ENCODE measurements at places on chromosomes 7 and 10.
A peak's percentile ranks its signal among the peaks of the same experiment; 100 is the strongest.

GRCh38 chr7:70018700-70019099, 420.4 kb downstream of the AUTS2 start:
- DNase-seq: no peak

DNA sequence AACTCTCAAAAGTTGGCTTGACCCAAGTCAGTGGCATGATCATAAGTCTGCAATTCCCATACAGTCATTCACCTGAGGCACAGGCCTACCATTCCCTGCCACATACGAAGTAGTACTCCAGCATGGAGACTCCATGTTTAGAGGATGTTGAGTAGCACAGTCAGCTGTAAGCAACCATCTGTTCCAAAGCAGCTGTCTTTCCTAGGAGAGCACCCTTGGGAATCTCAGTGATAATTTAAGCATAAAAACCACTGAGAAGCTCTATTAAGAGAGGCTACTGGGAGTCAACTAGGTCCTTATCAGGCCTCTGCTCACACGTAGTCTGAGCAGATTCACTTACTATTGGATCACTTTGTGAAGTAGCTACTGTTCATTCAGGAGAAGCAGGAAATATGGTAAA, 61.6 kb upstream of the UNC5B start:
- no peak for DNase-seq

GRCh38 chr7:85641331-85641730, 454.5 kb upstream of the SEMA3D start:
- DNase-seq: no peak

- DNase-seq: no peak
These were observed 84.5 kb downstream of the CARD11 start for GRCh38 chr7:2959103-2959680.

DNA sequence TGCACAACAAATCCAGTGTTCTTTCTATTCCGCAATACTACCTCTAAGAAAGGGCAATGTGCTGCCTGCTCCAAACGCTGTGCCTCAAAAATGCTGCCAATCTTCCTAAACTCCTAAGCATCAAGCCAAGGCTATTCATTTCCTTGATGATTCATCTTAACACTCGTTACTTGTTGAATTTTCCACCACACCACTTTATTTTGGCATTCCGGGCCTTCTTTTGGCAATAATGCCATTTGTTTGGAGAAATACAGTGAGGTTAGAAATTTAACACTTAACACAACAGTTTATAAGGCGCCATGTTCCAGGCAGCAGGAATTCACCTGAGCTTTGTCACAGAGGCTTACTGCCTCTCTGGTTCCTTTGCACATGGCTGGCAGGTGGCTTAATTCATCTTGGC, 82.6 kb upstream of the ABCB5 start:
- DNase-seq: no peak

- no peak for DNase-seq
These were observed 68.3 kb downstream of the CREM start for GRCh38 chr10:35194906-35195305.

GRCh38 chr10:78082636-78083035, 49.0 kb downstream of the RPS24 start:
- no peak for DNase-seq

GRCh38 chr7:155402941-155403340, 55.0 kb upstream of the EN2 start:
- DNase-seq: no peak

DNA sequence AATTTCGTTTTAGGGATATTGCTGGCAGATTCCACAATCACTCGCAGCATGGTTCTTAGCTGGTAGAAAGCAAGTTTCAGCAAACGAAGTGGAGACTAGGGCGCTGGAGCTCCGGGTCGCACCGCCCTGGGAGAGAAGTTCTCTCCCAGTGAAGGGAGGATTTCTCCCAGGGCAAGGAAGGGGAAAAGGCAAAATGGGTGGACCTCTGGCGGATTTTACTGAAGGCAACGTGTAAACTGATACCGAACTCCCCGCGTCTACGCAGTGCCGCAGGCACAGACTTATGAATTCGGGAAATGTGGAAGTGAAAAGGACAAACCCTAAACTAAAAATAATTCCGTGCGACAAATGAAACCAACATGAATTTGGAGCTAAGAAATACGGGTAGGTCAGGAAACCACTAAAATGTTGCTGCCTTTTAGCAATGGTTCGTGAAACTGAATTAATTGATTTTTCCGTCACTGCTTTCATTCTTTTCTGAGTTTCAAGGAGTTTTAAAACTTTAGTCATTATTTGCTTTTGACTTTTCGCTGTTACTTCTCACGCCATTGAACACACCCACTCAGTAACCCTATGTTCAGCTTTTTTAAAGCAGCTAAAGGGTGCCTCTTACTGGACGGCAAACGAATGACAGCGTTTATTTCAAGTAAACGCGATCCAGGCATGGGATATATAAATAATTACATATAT, at the start of gene MYOF:
TSS of gene MYOF (minus strand) at position 190 of the 690 bp plus-strand sequence. CDS start at position 50, 140 bp downstream.
- peak; percentile 29 for DNase-seq

- no peak for DNase-seq
These were observed 4.8 kb downstream of the SLIT1 start for GRCh38 chr10:97180986-97181385.

DNA sequence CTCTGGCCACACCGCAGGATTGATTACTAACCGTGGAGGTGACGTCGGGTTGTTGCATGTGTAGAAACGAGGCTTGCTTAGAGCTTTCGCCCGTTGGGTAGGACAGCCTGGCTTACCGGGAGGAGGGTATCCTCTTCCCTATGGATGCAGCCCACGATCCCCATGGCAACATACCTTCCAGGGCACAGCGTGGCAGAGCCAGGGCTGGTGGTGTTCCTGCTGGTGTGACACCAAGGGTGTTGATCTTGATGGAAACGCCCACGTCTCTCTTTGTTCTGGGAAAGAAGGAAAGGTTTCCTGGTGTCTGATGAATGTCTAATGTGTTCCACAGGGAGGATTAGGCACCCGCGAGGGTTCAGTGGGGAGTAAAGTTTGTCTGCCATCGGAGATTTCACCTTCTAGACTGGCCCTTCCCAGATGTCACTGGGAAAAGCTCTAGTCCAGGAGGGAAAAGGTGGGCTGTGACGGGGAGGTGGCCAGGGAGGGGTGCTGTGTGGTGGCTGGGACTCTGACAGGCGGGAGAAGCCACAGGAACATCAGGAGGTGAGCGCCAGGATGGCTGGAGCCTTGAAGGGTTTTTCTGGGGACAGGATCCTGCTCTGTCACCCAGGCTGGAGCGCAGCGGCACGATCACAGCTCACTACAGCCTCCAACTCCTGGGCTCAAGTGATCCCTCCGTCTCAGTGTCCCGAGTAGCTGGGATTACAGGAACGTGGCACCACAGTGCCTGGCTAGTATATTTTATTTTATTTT, 102.1 kb downstream of the CUX1 start:
- no peak for DNase-seq

DNA sequence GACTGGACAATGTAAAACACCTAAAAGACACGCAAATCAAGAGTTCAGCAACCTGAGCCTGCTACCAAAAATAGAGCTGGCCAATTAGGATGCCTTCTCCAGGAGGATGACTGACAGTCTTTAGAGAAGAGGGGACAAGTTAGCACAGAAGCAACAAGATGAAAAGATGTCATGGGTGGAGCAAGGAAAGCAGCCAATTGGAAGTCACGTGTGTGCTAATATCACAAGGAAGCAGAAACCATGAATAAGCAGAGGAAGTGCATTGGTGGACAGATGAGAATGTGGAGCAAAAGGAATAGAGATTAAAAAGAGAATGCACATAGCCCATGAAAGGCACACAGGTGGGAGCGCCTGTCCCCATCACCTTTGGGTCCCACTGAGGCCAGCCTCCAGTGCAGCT, 148.1 kb downstream of the SLC25A13 start:
- no peak for DNase-seq

GRCh38 chr10:48845512-48845911, 94.1 kb downstream of the LRRC18 start:
- no peak for DNase-seq

DNA sequence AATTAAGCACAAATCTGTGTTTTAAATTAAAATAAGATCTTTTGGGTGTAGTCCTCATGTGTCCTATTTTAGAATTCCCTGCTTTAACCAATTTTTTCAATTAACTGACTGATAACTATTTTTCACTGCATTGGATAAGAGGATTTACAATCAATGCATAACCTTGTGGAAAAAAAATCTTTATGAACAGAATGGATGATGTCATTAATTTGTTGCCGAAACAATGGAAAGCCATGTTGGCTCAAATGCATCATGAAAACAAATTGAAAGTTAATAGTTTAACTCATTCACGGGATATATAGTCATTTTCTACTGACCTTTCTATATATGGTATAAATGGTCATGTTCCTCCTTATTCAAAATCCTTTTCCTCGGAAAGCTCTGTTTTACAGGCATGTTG, 82.3 kb downstream of the PRLHR start:
- DNase-seq: no peak

DNA sequence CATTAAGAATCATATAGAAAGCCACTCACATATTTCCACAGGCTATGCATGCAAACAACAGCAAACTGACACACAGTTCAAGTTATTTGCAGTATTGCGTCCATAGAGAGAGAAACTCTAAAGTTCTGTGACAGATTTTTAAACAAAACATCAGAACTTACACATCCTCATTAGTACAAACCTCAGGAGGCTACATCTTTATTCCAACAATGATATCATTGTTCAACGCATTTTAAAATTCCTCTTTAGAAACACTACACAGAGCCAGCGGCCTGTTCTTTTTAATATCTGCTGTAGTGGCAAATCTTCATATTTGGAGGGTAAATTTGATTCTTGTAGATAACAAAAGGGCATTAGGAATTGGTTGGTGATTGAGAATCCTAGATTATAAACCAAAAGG, 55.9 kb upstream of the NFE2L3 start:
- DNase-seq: no peak

DNA sequence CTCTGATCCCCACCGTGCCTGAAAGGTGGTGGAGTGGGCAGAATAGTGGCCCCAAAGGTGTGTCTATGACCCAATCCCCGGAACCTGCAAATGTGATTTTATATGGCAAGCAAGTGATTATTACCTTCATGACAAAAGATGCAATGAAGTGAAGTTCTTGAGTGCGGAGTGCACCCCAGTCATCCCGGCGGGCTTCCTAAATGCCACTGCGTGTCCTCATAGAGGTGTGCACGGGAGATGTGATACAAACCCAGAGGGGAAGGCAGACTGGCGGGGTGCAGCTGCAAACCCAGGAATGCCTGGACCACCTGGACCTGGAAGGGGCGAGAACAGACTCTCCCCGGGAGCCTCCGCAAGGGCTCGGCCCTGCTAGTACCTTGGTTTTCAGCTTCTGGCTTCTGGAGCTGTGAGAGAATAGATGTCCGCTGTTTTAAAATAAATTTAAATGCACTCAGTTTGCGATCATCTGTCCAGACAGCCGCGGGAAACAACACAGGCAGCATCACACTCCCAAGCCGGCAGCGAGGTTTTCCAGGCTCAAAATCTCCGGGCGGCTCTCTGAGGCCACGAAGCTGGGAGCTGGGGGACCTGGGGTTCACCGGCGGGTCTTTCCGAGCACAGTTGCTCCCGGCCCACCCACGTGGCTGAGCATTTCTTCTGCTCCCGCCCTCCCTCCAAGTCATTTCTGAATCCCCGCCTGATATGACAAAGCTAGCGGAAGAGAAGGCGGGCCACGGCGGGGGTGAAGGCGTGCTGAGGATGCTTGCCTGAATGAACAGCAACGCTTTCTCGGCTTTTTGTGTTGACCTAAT, 50.4 kb upstream of the EBF3 start:
- no peak for DNase-seq

DNA sequence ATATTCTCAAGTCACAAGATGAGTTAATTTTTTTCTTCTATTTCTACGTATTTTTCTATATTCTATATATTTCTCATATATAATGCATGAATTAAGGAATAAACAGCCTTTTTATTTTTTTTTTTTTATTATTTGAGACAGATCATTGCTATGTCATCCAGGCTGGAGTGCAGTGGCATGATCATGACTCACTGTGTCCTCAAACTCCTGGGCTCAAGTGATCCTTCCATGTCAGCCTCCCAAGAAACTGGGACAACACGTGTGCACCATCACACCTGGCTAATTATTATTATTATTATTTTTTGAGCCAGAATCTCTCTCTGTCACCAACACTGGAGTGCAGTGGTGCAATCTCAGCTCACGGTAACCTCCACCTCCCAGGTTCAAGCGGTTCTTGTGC, 1.5 kb downstream of the CLDN12 start:
- no peak for DNase-seq

DNA sequence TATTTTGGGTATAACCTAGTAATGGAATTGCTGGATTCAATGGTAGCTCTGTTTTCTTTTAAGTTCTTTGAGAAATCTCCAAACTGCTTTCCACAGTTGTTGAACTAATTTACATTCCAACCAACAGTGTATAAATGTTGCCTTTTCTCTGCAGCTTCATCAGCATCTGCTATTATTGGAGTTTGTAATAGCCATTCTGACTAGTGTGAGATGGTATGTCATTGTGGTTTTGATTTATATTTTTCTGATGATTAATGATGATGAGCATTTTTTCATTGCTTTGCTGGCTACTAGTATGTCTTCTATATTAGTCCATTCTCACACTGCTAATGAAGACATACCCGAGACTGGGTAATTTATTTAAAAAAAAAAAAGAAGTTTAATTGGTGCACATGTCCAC, 248.6 kb upstream of the MAGI2 start:
- DNase-seq: no peak

- no peak for DNase-seq
These were observed 52.3 kb upstream of the COL13A1 start for GRCh38 chr10:69749178-69750010.

DNA sequence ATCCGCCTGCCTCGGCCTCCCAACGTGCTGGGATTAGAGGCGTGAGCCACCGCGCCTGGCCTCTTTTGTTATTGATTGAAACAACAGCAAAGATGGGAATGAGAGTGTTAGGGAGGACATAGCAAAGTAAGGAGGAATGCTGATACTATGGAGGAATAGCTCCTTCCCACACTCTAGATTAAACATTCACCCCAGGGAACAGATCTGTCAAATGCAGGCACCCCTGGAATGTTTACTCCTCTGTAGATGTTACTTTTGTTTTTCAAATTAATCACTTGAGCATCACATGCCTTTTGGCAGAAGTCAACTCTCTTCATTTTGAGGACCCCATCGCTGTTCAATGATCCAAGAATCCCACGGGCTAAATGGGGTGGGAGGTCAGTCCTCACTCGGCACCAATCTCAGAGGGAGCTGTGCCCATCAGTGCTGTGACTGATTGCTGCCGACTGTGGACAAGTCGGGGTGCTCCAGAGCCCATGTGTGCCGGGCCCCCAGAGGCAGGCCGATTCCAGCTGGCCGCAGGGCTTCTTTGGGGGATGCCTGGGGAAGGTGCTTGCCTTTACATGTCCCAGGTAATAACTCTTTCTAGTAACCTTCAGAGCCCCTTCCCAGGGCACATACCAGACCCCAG, 10.2 kb upstream of the COBL start:
- DNase-seq: no peak

GRCh38 chr10:132399117-132400035, 2.4 kb downstream of the PWWP2B start:
- no peak for DNase-seq

DNA sequence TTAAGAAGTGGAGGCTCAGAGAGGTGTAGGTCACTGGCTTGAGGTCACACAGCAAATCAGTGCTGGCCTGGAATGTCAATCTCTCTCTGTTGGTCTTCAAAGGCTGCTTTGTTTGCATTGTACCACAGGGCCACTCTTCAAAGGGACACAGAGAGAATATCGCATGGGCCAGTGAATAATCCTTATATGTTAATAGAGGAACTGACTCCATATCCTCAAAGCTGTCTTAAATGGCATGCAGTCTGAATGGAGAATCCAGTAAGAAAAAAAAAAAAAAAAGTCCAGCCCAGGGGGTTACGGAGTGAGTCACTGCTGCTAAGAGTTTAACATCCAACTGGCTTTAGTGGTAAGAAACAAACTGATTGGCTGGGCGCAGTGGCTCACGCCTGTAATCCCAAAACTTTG, 54.1 kb downstream of the NRAP start:
- DNase-seq: no peak

- DNase-seq: no peak
These were observed 8.4 kb upstream of the PGAM2 start for GRCh38 chr7:44073664-44074348.

Measured in stimulated activated CD4-positive, alpha-beta T cell treated with anti-CD3 and anti-CD28 coated beads, TNF-alpha, amount 100 ng/mL, for 4 hours (primary cell).